H1 (cell line): ENCODE measurements at places on chromosomes 5 and 9. TPM values are rescaled to one million over a fixed set of nuclear protein-coding genes. Genes with fewer than 3 reads are reported as not detected.

The SLC2A6 gene
- 16.6 and 17.9 TPM in 2 replicates for total RNA-seq

The GRXCR2 gene
- total RNA-seq = not detected in 2 replicates

The RLN2 gene
- 4.5 and 4.7 TPM in 2 replicates for total RNA-seq

The PCDHA12 gene
- total RNA-seq = 9.3 and 10.6 TPM in 2 replicates

The BARHL1 gene
- not detected in 2 replicates for total RNA-seq

The RFESD gene
- 2.0 and 4.3 TPM in 2 replicates for total RNA-seq

The ATOSB gene
- 6.4 and 6.9 TPM in 2 replicates for total RNA-seq

The PARP8 gene
- total RNA-seq = 27.6 and 30.6 TPM in 2 replicates

The PHYHD1 gene
- total RNA-seq = 14.1 and 18.1 TPM in 2 replicates

The ECM2 gene
- total RNA-seq = not detected in 2 replicates

The NUTM2G gene
- 0.25 TPM in 1 of 2 replicates, not detected in the other for total RNA-seq

The TNFAIP8 gene
- 17.8 and 19.3 TPM in 2 replicates for total RNA-seq

The MVB12B gene
- total RNA-seq = 5.0 and 5.9 TPM in 2 replicates

The PCDHB4 gene
- total RNA-seq = 1.4 and 1.5 TPM in 2 replicates

The DOK3 gene
- total RNA-seq = 6.4 and 8.6 TPM in 2 replicates

The SLC6A7 gene
- 0.07 TPM in 1 of 2 replicates, not detected in the other for total RNA-seq

The KCNIP1 gene
- total RNA-seq = 0.52 TPM in 2 replicates

The EQTN gene
- total RNA-seq = 0.52 TPM in 1 of 2 replicates, not detected in the other
